ENCODE measurements at places on chromosomes 2 and 18.

DNA sequence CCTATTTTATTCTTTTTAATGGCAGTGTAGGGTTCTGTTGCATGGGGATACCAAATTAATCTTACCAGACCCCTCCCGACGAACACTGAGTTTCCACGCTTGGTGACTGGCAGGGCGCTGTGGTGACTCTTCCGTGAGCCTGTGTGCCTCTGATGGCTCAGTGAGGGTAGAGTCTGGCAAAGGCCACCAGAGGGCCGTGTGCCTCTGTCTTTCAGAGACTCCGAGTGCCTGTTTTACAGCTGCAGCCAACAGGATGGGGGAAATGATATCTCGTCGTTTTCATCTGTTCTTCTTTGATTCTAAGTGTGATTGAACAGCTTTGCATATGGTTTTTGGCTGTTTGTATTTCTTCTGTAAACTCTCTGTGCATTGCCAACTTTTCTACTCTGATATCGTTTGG, 99.8 kb downstream of the ZNF236 start:
- DNase-seq: peak; percentile 1

DNA sequence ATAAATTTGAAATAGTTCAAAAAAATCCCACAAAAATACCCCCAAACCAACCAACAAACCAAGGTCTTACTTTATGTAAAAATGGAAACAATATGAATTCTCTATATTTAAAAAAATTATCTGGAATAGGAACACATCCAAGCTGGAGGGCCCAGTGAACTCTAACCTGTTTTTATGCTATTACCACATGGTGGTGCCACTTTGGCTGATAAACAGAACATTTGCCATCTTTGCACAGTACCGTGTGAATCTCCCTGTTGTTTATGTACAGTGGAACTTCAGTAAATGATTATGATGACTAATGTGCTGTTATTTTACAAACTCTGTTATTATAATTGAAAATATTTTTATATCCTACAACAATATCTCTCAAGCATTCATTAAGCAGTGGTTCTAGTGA, 145.3 kb upstream of the SMAD7 start:
- DNase-seq: no peak

GRCh38 chr2:198659096-198659870, 798.5 kb downstream of the SATB2 start:
- no peak for DNase-seq

DNA sequence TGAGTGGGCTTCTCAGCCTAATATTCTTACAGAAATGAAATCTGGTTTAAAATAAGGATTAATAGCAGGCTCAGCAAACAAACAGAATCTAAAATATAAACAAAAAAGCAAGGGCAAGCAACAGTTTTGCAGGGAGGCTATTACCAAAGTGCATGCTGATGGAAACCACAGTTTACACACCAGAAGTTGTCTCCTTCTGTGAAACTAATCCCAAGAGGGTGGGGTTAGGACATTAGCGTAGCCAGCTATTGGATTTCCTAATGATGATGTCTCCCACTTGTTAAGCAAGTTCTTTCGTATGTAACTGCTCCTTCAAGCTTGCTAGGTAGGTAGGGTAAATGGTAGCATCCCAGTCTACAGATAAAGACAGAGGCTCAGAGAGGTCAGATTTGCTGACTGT, 65.0 kb upstream of the TSPYL6 start:
- no peak for DNase-seq

GRCh38 chr2:63058921-63059792, 8.5 kb downstream of the OTX1 start:
- DNase-seq: no peak

- DNase-seq: no peak
Observed at GRCh38 chr2:236572482-236572881, 2.9 kb downstream of the ACKR3 start.

DNA sequence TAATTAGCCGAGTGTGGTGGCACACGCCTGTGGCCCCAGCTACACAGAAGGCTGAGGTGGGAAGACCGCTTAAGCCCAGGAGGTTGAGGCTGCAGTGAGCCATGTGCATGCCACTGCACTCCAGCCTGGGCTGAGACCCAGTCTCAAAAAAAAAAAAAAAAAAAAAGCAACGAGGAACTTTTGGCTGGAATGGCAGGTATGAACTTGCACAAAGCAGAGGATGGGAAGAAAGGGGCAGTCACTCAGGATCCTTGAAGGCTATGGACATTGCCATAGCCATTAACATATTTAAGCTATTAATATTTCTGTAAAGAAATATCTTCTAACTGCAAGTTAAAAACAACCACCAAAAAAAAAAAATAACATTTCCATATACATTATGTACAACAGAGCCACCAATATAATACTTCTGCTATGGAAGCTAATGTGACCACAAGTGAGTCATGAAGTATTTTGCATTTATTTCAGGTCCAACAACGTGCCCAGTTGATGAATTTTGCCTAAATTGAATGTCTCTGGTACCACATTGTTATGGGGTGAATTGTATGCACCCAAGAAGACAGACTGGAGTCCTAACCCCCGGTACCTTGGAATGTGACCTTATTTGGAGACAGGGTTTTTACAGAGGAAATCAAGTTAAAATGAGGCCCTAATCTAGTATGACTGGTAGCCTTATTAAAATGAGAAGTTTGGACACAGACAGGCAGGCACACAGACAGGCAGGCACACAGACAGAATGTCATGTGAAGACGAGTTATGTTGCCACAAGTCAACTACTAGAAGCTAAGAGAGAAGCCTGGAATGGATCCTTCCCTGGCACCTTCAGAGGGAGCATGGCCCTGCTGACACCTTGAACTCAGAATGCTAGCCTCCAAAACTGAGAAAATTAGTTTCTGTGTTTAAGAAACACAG, 102.8 kb downstream of the RBMS1 start:
- peak; percentile 82 for DNase-seq

DNA sequence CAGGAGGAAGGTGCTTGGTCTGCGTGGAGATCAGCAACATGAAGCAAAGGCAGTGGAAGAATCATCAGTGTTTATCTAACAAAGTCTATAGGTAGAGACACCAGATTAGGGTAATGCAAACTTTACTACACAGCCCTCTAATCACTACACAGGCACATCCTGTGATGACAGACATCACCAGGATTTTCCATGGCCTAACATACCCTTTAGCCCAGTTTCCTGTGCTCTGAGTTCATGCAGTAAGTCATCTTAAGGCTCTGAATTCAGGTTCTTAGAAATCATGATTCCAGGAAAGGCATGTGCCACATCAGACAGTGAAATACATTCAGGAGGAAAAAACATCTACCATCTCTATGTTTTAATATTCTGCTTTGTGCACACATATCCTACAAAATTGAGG, 708.5 kb upstream of the SLC8A1 start:
- DNase-seq: no peak

GRCh38 chr18:59352250-59352855, 6.7 kb downstream of the LMAN1 start:
- no peak for DNase-seq

DNA sequence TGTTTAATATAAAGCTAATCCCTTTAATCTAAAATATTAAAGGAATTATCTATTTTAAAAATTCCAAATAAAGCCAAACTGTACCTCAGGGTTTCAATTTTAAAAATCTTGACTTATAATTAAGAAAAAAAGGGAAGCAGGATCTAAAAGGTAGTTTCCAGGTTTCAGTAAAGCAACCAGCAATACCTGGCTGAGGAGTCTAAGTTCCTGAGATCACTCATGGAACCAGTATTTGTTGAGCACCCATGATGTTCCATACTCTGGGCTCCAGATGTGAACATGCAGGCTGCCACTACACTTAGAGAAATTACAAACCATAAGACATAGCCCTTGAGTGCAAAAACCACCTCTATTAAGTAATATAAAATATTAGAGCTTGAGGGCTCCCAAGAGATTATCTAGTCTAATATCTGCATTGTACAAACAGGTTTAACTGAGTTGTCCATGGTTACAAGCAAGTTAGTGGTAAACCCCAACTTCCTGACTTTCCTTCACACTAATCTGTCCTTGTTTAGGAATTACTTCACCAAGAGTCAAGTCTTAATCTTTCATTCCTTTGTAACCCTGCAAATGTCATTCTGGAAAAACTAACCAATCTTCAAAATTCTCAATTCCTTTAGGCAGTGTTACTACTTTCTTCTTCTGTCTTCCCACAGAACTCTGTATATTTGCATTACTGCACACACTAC, 49.2 kb downstream of the CLASP1 start:
- DNase-seq: peak; percentile 48

- no peak for DNase-seq
Observed at GRCh38 chr2:62941413-62941812, 109.2 kb upstream of the OTX1 start.

DNA sequence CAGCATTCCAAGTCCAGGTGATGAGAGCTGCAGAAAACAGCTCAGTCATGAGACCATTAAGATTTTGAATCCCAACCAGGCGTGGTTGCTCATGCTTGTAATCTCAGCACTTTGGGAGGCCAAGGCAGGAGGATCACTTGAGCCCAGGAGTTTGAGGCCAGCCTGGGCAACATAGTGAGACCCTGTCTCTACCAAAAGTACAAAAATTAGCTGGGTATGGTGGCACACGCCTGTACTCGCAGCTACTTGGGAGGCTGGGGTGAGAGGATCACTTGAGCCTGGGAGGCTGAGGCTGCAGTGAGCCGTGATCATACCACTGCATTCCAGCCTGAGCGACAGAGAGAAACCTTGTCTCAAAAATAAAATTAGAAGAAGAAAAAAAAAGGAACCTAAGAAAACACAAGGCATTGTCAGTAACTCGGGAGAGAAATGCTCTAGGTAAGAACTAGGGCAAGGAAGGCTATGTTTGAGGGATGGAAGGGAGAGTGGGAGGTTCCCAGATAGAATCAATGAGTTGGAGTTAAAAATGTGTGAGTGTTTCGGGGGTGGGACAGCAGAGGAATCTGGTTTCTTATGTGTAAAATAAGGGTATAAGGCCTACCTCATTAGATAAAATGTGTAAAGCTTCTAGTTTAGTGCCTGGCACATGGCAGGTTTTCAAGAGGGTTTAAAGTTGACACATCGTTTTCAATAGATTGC, 23.3 kb upstream of the MTA3 start:
- no peak for DNase-seq

DNA sequence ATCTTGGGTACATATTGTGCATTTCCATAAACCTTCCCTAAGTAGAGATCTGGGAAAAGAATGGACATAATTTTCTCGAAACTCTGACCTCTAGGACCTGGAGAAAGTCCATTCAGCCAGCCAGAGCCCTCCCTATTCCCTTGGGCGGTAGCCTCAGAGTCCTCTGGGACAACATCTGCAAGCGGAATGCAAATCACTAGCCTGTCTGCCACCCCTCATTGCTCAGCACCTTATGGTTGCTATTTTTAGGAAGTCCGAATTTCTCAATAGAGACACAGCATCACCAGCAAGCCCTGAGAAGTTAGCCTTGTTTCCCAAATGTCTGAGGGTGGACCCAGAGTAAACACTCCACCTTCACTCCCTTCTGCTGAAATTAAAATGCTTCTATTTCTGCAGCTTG, 17.6 kb upstream of the CD28 start:
- DNase-seq: peak; percentile 5

- DNase-seq: peak; percentile 68
Observed at GRCh38 chr2:203650860-203651613, 55.4 kb upstream of the CD28 start.

DNA sequence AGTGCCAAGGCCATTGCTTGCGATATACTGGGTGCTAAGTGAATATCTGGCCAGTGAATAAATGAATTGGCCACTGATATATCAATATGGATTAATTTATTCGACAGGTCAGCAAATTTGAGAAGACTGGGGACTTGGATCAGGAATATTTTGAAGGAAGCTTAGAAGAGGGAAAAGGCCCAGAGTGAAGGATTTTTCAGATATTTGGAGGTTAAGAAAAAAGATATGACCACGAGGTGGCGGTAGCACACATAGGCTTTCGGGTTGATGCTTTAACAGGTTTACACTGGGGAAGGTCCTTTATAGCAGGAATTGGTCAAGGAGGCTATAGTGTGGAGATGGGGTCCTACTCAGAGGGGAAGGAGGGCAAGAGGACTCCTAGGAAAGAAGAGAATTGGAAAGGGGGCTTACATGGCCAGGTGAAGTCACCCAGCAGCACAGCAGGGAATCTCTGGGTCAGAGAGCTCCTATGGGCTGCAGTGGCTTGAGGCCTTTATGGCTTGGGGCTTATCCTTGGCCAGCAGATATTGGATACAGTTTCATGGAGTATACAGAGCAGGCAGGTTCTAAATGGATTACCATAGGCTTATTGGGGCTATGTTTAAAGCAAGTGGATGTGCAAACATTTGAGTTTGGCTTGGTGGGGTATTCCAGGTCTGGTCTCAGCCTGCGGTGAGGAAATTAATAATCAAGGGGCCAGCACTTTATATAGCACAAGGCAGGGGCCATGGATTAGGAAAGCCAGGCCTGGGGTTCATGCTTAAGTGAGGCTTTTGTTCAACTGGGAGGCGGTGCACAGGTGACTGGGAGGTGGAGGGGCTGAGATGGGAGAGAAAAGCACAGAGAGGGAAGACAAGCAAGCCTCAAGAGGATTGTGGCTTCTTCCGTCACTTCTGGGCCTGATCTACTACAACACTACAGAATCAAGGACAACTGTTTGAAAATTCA, 9.7 kb downstream of the IL1RN start:
- no peak for DNase-seq

DNA sequence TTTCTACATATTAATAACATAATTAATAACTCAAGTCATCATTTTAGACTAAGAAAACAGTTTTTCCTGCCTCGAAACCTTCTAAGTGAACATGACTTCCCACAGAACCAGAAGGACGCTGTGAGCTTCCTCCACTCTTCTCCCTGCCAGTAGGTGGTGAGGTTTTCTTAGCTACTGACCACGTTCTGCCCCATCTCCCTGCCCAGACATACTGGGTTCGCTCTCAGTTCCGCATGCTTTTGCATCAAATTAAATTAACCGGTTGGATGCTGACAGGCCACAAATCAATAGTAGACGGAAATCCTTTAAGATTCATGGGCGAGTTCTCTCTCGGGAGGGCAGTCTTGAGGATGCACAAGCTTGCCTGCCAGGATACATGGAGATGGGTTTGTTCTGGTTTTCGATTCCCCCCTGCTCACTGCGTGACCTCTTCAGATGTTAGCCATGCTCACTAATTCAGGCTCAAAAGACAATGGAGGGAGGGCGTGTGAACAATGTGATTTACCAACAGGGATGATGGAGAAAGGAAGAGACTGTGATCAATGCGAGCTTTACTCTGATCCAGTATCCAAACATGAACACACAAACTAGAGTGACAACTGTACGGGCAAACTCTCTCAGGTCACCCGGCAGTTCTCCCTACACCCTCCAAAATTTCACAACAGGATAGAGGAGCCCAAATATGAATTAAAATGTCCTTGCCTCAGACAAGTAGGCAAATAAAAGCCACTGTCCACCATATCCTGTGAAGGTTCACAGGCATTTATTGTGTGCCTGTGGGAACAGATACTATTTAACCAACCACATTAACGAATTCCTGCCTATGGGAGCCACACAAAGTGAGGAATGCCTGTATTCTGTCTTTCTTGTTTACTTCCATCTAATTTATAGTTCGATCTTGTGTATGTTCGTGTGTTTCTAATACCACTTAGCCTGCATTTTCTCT, 375.7 kb downstream of the EIPR1 start:
- no peak for DNase-seq

DNA sequence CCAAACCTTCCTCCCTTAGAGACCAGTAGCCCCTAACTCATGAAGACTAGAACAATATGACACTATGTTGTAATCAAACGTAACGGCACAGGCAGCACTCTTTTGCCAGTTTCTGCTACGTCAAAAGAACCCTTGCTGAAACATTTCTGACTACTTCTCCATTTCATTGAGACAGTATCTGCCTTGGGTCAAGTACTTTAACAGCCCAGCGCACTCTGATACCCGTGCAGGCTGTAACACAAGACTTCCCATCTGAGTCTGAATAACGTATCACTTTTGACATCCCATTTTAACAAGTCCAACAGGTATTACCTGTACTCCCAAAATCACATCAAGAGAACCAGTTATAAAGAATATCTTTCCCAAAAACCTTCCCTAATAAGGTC, 38.4 kb downstream of the TBC1D8 start:
- no peak for DNase-seq

Measured in mammary epithelial cell (primary cell).